Glutamatergic neuron (in vitro differentiated cells): ENCODE measurements at places on chromosomes 11 and 22. TPM values are rescaled to one million over a fixed set of nuclear protein-coding genes. Genes with fewer than 3 reads are reported as not detected.

DNA sequence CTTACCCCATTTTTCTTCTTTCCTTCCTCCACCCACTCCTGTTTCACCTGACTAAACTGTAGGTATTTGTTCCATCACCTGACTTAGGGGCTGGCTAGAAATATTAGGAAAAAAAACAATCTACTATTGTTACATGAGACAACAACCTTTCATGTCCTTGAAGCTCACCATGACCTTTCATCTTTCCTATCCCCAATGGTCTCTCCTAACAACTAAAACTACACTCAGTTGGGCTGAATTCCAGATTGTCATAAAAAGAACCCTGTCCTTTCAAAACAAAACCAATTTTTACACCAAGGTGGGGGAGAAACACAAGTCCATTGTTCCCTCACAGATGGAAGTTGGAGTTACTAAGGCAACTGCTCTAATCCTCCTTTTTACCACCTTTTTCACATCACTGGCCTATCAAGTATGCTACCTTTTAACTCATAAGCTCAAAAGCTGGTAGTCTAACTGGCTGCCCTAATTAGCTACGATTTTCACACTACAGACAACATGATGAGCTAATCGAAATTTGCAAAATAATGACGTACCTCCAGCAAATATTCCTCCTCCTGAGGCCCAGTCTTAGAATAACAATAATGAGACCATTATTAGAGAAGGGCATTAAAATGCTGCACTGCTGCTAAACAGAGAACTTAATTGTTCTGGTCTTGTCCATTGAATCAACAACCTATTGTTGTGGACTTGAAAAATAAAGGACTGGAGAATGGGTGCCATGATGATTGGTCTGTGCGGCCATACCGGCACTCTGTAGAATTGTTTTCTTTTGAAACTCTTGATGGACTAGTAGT, 46.5 kb upstream of the SOX6 start:
- DNase-seq, result no peak

- DNase-seq, result no peak
Measured at GRCh38 chr11:13826505-13827278, 135.8 kb upstream of the SPON1 start.

GRCh38 chr22:46564084-46564714, 26.8 kb upstream of the CELSR1 start:
- DNase-seq, result no peak

DNA sequence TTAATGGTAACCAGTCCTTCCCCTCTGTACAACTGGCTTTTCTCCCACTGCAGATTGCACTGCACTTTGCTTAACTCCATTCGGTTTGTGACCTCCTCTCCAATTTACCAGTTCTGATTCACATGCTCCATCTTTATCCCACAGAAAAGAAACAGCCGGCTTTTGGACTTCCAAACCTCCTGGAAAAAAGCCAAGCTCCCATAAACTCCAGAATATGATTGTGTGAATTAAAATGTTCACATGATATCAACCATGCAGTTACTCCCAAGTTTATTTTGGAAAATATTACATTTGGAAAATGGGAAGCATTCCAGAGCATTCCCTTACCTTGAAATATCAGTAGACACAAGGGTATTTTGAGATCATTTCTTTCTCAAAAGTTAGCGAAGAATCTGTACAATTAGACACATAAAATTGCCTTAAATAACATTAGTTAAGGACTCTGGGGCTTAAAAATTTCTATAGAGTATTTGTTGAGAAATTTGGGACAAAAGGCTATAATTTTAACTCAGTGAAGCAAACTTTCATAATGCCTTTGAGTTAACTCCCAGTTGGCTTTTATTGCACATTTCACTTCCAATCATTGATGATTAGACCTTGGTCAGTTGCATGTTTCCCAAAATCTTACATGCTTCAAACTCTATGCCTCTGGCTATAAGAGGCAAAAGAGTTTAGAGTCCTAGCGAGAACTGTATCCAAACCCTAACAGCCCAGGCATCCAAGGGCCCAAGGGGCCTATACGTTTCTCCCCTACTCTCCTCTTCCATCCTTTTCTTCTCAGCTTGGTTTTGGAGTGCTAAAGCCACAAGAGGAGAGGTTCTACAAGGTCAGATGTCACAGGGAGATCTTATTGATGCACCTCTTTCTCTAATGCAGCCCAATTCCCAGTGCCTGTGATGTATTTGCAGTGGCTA, 23.6 kb upstream of the TMEM135 start:
- no peak for DNase-seq

MYOD1 gene
- not detected for total RNA-seq

DNA sequence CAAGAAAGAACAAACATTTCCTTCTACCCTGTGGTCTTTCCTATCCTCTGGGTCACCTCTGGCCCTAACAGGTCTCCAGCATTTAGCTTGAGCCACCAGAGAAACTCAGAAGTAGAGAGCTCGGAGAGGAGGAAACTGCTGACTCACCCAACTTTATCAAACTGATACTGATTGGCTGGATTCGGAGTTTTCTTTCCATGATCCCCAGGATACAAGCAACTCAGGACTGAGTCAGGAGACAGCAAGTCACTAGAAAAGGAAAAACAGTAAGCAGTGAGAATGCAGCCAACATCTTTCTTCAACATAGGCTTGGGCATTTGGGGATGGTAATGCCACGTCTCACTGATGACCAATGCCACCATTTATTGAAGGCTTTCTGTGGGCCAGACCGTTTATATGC, 32.7 kb downstream of the THOC5 start:
- DNase-seq, result no peak

OR51B2 gene
- total RNA-seq, result not detected

GRCh38 chr11:64331569-64332371, 8.2 kb upstream of the CCDC88B start:
- DNase-seq, result peak; percentile 62

DNA sequence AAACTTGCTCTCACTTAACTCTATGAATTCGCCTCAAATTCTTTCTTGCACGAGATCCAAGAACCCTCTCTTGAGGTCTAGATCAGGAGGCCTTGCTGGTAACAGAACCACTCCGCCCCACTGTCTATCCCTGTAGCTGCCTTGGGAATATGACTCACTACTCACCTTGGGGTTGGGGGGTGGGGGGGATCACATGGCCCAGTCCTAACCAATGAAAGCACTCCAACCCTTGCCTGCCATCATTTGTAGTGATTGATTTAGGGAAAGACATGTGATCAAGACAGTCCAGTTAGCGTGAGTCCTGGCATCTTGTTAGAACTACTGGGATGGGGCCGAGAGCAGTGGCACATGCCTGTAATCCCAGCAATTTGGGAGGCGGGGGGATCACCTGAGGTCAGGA, 4.8 kb upstream of the MRTFA start:
- DNase-seq, result no peak

DNA sequence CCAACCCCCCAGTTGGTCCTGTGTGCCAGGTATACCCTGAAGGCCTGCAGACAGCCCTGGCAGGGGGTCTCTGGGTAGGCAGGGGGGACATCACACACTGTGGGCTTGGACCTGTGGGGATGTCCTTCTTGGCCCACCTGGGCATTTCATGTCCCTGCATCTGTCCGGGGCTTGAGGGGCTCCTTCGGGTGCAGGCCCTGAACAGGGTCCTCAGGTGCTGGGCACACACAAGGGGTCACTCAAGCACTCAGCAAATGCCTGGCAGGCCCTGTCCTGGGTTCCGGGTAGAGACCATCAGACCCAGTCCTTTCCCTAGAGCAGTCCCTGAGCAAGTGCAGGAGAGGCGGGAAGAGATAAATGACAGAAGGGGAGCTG, 70.5 kb upstream of the WNT11 start:
- no peak for DNase-seq

GRCh38 chr11:126098204-126098769, 35.6 kb upstream of the CDON start:
- DNase-seq, result no peak

DNA sequence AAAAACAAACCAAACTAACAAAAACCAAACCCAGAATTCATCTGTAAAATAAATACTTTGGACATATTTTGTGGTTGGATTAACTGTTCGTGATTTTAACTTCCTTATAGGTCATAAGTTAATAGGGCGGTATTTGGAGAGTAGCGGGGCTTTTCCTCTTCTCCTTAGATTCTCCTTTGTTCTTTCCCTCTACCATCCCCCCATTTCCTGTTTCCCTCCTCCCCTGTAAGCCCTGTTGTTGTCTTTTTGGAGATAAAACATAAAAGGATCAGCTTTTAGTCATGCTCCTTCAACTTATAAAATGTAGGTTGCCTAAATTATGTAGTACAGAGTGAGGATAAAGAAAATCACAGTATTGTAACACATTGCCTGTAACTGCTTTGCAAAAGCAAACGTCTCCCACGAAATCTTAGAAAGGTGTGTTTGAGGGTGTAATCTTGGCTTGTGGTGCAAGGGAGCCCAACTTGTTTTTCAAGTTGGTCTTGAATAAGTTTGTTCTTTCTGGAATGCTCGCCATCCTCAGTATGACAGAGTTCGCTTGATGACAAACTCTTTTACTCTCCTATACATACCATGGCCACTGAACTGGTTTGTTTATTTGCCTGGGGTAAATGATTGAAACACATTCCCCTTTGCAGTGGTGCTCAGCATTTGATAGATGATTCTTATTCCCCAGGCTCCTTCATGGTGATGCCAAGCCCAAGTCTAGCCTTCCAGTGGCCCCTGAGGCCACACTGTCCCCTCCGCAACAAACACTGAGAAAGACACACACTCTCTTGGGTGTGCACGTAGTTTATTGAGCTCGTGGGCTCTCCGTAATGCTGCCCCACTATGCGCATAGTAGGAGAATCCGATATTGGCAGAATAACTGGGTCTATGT, 49.4 kb downstream of the TEAD1 start:
- DNase-seq, result no peak

DNA sequence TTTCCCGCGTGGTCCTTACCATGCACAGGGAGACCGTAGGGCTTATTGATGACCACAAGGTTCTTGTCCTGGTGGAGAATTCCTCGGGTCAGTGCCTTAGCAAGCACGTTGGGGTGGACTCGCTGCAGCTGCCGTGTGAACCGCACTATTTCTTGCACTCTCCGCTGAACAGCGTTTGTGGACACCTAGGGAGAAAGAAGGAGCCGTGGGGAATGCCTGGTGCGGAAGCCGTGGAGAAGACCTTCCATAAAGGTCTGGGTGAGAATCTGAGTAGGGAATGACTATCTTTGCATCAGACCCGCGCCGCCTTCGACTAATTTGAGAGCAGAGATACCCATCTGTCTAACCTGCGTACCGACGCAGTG, 597 bp downstream of the RPUSD4 start:
- no peak for DNase-seq

GRCh38 chr11:108751444-108751843, 86.6 kb downstream of the DDX10 start:
- DNase-seq, result no peak

NUDT8 gene
- 5.8 TPM for total RNA-seq

DNA sequence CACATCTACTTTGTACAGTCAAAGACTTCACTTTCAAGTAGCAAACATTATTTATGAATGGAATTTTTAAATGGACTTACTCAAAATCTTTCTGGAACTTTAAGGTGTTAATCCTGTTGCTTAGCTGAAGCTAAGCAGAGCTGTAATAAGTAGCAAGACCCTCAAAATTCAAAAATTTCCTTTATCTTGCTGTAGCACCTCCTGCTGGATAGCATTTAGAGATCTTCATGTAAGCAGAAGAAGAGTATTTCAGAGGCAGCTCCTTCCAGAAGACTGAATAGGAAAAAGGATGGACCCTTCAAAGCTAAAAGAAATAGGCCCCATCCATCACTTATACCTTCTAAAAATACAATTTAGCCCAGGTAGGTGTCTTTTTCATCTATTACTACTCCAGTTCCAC, 3.4 kb downstream of the PHF21A start:
- no peak for DNase-seq

- DNase-seq, result peak; percentile 48
Measured at GRCh38 chr22:31291481-31292235, 630 bp downstream of the PIK3IP1 start.

DNA sequence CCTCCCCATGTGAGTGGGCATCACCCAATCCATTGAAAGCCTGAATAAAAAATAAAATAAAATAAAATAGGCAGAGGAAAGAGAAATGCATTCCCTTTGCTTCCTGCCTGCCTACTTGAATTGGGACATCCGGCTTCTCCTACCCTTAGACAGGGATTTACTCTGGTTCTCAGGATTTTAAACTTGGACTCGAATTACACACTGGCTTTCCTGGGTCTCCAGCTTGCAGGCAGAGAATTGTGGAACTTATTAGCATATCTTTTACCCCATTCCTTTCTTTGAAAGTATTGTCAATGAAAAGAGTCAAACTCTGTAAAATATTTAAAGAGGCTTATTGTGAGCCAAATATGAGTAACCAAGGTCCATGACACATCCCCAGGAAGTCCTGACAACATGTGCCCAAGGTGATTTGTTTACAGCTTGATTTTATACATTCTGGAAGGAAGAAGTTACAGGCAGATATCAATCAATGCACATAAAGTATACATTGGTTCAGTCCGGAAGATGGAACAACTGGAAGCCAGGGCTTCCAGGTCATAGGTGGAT, 78.4 kb upstream of the CCDC90B start:
- DNase-seq, result no peak

FOXRED2 gene
- total RNA-seq, result 41.6 TPM

GRCh38 chr11:126378763-126379162, 23.3 kb downstream of the ST3GAL4 start:
- DNase-seq, result no peak

SEPTIN3 gene
- total RNA-seq, result 216 TPM

AMOTL1 gene
- total RNA-seq, result 27.6 TPM

HORMAD2 gene
- not detected for total RNA-seq

DNA sequence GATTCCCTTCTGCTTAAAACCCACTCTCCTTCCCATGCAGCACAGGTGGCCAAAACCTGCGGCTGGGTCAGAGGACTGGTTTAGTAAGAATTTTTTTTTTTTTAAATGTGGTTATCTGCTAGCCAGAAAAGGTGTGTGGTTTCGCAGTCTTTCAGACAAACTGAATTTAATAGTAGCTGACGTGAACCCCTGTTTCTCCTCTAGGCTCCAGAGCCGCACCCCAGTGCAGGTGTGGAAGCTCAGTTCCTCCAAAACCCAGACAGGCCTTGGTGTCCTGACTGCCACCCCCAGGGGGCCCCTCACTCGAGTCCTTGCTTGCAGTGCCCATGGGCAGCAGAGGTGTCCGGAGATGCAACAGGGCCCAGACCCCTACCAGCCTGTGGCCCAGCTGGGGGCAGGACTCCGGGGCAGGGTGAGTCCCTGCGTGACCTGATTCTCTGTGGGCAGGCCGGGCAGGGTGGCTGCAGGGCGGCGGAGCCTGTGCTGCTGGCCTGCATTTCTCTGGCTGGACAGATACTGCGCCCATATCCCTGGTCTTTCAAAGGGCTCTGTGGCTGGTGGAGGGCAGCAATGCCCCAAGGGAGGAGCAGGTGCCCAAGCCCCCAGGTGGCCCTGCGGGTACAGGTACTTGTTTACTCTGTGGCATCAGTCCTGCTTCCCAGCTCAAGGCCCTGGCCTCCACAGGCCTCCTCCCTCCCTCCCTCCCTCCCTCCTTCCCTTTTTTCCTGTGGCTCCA, 15.2 kb downstream of the KCNQ1 start:
- no peak for DNase-seq

GRCh38 chr11:66912361-66912760, 45.8 kb downstream of the PC start:
- no peak for DNase-seq

DNA sequence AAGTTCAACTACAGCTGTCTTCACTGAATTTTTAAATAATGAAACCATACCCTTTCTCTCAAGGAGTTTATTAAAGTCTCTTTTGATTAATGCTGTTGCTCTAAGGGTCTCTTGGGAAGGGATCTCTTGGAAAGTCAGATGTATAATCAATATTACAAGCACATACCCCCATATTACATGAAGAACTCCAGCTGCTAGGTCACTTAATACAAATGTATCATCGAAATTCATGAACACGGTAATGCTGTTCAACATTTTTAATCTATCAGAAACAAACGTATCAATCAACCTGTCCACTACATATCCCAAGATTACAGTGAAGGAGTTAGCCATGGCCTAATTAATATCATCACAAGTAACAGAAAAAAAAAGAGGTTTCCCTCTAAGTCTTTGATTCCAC, 383.2 kb upstream of the ARHGAP42 start:
- DNase-seq, result no peak
